Stimulated activated CD4-positive, alpha-beta T cell treated with anti-CD3 and anti-CD28 coated beads, TNF-alpha, amount 100 ng/mL, for 4 hours (primary cell): ENCODE measurements at places on chromosomes 1 and 21.

- no peak for DNase-seq
Observed at GRCh38 chr1:2882966-2883696, 81.6 kb upstream of the TTC34 start.

GRCh38 chr1:212651521-212651920 lies 43.0 kb downstream of the ATF3 start:
- DNase-seq, result no peak

GRCh38 chr1:42128964-42129363 lies 24.2 kb upstream of the GUCA2B start:
- no peak for DNase-seq

DNA sequence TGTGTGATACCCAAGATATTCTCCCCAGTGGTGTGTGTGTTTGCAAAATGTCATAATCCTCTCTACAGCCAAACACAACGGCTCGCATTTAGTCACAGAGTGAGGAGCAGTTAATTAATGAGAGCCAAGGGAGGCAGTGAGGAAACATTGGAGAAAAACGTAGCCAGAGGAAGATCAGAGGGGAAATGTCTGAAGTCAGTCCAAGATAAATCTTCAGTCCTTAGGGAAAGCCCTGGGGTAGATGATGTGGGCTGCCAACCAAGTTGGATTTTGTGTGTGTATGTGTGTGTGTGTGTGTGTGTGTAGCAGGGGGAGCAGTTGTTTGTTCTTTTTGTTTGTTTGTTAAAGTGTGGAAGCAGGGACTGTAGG lies 201.0 kb upstream of the PTBP2 start:
- DNase-seq, result no peak

DNA sequence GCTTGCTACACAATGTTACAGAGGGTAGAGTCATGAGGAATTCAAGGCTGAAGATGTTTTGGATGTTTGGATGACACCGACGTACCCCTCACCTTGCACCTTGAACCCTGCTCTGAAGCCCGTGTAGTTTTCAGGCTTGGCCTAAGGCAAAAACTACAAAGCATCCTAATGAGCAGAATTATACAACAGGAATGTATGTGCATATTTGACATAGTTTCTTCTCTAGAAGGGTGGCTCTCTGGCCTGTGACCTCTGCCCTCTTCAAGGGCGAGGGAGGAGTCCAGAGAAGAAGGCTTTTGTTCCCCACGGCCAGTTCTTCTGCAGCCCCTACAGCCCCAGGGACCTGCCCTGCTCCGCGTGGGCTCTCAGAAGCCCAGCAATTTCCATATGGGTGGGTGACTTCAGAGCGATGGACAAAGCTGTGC lies 43.3 kb downstream of the L1TD1 start:
- DNase-seq, result no peak

GRCh38 chr1:47207803-47208373 lies 18.1 kb upstream of the PDZK1IP1 start:
- DNase-seq, result no peak

DNA sequence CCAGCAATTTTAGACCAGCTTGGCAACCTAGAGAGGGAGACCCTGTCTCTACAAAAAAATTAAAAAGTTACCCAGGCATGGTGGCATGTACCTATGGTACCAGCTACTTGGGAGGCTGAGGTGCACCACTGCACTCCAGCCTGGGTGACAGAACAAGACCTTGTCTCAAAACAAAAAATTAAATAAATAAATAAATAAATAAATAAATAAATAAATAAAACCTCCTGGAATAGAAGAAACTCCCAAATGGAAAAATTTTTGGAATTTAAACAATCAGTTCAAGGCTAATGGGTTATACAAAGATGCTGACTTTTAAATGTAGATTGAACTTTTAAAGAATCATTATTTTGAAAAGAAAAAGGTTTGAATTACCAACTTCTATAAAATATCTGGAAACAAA lies 22.2 kb downstream of the UBR4 start:
- no peak for DNase-seq

DNA sequence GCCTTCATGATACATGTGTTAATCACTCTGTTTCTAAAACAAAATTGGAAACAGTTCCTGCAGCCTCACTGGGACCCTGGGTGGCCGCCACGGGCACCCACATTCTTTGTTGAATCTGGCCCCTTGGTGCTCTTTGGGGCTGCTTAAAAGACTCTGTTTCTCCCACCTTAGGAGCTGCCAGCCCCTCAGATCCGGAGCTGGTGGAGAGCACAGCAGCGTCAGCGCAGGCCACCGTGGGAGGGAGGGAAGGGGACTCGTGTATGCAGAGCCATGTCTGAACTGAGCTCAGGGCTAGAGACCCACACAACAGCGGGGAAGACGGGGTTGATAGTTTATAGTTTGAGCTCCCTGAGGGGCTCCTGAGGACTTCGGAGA lies 121.2 kb downstream of the CNIH3 start:
- no peak for DNase-seq
